ENCODE measurements at places on chromosomes 2 and 18. TPM values are rescaled to one million over a fixed set of nuclear protein-coding genes. Genes with fewer than 3 reads are reported as not detected.

Gene GPBAR1
- 1.6 TPM for total RNA-seq

Gene CUL3
- 99.4 TPM for total RNA-seq

Gene C2orf78
- total RNA-seq: not detected

Gene SERPINB10
- total RNA-seq: not detected

Gene HTRA2
- total RNA-seq: 46.7 TPM

Gene STRADB
- total RNA-seq: 40.5 TPM

- DNase-seq: no peak
These were observed 62.1 kb downstream of the LRRFIP1 start for GRCh38 chr2:237689336-237690131.

DNA sequence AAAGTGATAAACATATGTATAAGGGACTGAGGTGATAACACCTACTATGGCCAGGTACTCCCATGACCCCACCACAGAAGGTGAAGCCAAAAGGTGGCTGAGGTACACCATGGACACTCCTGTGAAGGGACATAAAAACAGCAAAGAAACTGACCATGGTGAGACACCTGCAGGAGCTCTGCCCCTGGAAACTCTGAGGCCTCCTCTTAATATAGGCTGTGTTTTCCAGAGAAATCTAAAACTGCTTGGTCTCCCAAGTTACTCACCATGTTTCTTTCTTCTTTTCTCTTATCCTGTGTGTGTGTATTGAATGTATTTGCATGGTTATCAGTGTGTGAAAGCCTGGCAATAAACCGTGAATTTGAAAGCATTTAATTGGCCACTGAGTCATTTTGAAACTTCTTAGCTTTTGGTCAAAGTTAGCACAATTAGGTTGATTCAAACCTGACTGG, 739.3 kb upstream of the GCFC2 start:
- no peak for DNase-seq

- no peak for DNase-seq
These were observed 77.2 kb downstream of the ACKR3 start for GRCh38 chr2:236646871-236647270.

- DNase-seq: peak; percentile 40
These were observed 159.6 kb upstream of the SIX2 start for GRCh38 chr2:45168711-45169338.

GRCh38 chr18:6493194-6493593, 78.5 kb upstream of the L3MBTL4 start:
- no peak for DNase-seq

DNA sequence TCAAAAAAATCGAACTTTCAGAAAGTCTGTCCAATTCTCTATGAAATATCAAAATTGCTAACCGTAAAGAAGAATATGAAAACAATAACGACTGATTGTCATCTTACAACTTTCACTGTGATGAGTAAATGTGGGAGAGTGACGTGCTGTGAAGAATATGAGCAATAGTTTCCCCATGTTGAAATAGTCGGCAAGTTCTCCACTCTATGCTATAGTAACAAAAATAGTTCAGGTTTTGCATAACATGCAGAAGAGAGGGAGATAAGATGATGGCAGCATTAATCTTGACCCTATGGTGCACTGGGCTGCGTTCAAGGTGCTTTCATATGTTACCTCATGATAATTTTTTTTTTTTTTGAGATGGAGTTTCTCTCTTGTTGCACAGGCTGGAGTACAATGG, 196.8 kb upstream of the CYRIA start:
- no peak for DNase-seq

DNA sequence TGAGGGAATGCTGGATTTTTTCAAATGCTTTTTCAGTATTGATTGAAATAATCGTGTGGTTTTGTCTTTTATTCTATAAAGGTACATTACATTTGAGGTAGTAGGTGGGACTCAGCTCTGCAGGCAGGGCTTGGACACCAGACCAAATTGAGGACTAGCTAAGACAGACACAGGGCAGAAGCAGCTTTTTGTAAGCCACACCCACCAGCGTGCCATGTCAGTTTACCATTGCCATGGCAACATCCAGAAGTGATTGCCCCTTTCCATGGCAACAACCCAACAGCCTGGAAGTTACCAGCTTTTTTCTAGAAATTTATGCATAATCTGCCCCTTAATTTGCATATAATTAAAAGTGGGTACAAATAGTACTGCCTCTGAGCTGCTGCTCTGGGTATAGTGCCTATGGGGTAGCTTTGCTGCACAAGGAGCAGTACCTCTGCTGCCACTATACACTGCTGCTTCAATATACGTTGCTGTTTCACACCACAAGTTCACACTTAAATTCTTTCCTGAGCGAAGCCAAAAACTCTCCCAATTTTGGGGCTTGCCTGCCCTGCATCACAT, 23.6 kb upstream of the VWA3B start:
- DNase-seq: no peak

DNA sequence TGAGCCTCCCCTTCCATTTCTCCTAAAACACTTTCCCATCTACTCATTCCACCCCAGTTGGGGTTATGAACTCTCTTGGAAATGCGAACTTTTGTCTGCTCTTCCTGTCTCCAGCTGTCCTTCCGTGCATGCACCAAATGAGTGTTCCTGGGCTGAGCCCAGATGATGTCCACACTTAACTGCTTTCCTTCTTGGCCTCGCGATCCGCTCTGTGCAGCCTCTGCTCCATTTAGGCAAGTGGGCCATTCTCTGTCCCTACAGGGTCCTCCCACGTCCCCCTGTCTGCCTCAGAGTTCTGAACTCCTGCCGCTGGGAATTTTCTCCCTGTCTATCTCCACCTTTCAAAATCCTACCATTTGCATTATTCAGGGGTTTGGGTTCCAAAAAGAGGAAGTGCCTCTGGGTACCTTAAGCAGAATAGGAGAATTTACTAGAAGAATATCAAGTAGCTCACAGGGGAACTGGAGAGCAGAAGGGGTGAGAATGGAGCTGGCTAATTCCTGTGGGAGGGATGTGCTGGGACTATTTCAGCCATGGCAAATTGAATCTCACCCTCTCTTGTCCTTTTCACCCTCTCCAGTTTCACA, 4.7 kb upstream of the NCK2 start:
- DNase-seq: no peak

- peak; percentile 65 for DNase-seq
These were observed 89.4 kb downstream of the CELF4 start for GRCh38 chr18:37476182-37476581.

DNA sequence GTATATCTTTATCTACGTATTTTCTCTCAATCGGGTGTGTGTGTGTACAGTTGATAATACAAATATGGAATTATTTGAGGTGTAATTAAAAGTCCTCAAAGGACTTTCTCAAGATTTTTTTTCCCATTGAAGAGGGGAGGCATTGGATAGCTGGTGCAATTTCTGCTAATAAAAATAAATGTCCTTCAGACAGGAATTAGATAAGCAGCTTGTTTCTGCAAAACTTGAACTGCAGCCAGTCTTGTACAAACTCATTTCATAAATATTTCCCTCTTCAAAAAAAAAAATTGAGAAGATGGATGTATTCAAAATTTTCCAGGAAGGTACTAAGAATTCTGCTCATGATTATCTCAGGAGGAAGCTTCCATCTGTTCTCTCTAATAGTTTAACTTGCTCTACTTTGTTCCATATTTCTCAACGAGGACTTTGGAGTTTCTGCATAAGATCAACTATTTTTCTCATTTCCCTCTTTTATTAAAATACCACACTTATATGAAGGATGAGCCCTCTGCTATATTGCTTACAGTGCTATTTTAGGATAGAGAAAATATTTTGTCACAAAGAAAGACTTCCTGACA, 33.0 kb upstream of the GLS start:
- no peak for DNase-seq

- DNase-seq: no peak
These were observed 19.8 kb downstream of the MPHOSPH10 start for GRCh38 chr2:71150082-71150816.

- no peak for DNase-seq
These were observed 65.9 kb downstream of the TMEM247 start for GRCh38 chr2:46545015-46545839.

Data from glutamatergic neuron (in vitro differentiated cells).